ENCODE measurements at places on chromosomes 1 and 21. TPM values are rescaled to one million over a fixed set of nuclear protein-coding genes. Genes with fewer than 3 reads are reported as not detected.

Gene OR14K1
- total RNA-seq: not detected

GRCh38 chr1:238141353-238141752, 250.6 kb upstream of the ZP4 start:
- DNase-seq: no peak

Gene VWA1
- 2.1 TPM for total RNA-seq

GRCh38 chr1:30818568-30819243, 61.1 kb upstream of the LAPTM5 start:
- no peak for DNase-seq

- DNase-seq: no peak
These were observed 76.5 kb downstream of the VWA5B1 start for GRCh38 chr1:20367116-20367585.
